ENCODE measurements at places on chromosomes 7 and 10. TPM values are rescaled to one million over a fixed set of nuclear protein-coding genes. Genes with fewer than 3 reads are reported as not detected.

DNA sequence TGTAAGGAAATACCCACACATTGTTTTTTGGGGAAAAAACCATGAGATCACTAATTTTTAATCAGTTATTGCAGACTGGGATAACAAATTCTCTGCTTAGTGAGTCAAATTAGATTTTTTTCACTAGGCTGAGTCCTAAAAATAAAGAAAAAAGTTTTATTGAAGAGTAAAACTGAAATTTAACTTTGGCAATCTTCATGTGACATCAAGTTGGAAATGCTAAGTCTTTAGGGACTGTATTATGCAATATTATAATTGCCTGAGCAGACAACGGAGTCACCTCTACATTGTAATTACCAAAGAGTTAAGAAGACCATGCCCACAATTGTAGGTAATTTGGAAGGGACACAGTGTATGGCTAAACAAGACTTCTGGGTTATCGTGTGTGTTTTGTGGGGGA, 2.2 kb upstream of the CLEC5A start:
- H3K4me3 ChIP-seq, result no peak overlapping the region
- H3K36me3 ChIP-seq, result no peaks in the 10 kb centered on the region
- no peak overlapping the region for H3K27ac ChIP-seq
- H3K4me1 ChIP-seq, result no peaks in the 10 kb centered on the region
- DNase-seq, result no peak
- no peaks in the 10 kb centered on the region for H3K27me3 ChIP-seq

- H3K27me3 ChIP-seq, result no peaks in the 10 kb centered on the region
- no peak for DNase-seq
- no peaks in the 10 kb centered on the region for H3K36me3 ChIP-seq
- no peaks in the 10 kb centered on the region for H3K4me1 ChIP-seq
- no peak overlapping the region for H3K4me3 ChIP-seq
- H3K27ac ChIP-seq, result no peak overlapping the region
Measured at GRCh38 chr7:101943889-101944600, 126.6 kb downstream of the CUX1 start.

- no peak for DNase-seq
- no peaks in the 10 kb centered on the region for H3K36me3 ChIP-seq
- H3K27me3 ChIP-seq, result peaks cover 7% of the 10 kb centered on the region
- no peaks in the 10 kb centered on the region for H3K4me1 ChIP-seq
- no peak overlapping the region for H3K4me3 ChIP-seq
- H3K27ac ChIP-seq, result no peak overlapping the region
Measured at GRCh38 chr7:134422008-134422407, 36.9 kb downstream of the AKR1B1 start.

Gene KAZALD1
- 0.35 TPM for total RNA-seq

Gene CALML3
- not detected for total RNA-seq

Gene ADAP1
- 13.0 TPM for total RNA-seq

DNA sequence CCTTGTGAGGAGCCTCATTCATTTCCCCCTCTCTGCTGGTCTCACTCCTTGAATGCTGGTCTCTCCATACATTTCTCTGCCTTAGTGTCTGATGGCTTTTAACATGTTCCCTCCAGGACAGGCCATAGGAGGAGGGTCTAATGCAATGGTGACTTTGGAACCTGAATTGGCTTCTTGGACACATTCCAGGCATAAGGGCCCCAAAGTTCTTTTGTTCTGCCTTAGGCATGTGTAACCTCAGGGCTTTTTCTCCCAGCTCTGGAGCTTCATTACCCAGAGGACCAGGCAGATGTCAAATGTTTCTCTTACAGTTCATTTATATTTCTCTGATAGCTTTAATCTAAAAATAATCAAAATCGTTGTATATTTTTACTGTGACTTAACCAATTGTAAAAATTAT, 162.6 kb downstream of the SDK1 start:
- no peak for DNase-seq
- peaks cover 26% of the 10 kb centered on the region for H3K4me1 ChIP-seq
- H3K36me3 ChIP-seq, result no peaks in the 10 kb centered on the region
- H3K27ac ChIP-seq, result no peak overlapping the region

- peaks cover 5% of the 10 kb centered on the region for H3K27me3 ChIP-seq
- no peak overlapping the region for H3K27ac ChIP-seq
- no peak for DNase-seq
Measured at GRCh38 chr7:150943453-150943814, 34.7 kb downstream of the KCNH2 start.

Gene STK31
- not detected for total RNA-seq

GRCh38 chr7:108863227-108863848, 293.7 kb downstream of the DNAJB9 start:
- no peaks in the 10 kb centered on the region for H3K27me3 ChIP-seq
- no peak for DNase-seq
- H3K36me3 ChIP-seq, result no peaks in the 10 kb centered on the region
- H3K4me1 ChIP-seq, result no peaks in the 10 kb centered on the region

GRCh38 chr7:150942001-150942590, 36.0 kb downstream of the KCNH2 start:
- no peaks in the 10 kb centered on the region for H3K36me3 ChIP-seq
- H3K27ac ChIP-seq, result no peak overlapping the region
- DNase-seq, result peak; percentile 73
- H3K4me1 ChIP-seq, result peaks cover 36% of the 10 kb centered on the region
- no peak overlapping the region for H3K4me3 ChIP-seq

Gene ANKRD30A
- total RNA-seq, result not detected

DNA sequence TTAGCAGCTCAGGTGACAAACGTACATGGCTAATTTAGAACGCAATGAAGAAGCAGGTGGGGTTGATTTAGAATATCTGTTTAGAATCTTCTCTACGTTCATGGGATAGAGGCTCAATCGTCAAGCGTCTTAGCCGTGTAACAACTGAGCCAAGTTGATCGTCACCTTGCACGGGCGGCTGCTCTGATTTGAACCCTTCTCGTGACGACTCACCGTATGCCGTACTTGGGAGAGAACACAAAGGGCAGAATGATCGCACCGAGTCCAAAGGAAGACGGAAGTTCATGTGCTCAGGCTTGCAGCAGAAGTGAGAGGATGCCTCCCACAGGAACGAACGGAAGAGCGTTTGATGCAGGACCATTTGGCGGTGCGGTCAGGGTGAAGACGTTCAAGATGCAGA, 108.3 kb upstream of the TCERG1L start:
- no peak overlapping the region for H3K4me3 ChIP-seq
- no peaks in the 10 kb centered on the region for H3K27me3 ChIP-seq
- no peaks in the 10 kb centered on the region for H3K36me3 ChIP-seq
- no peaks in the 10 kb centered on the region for H3K4me1 ChIP-seq

DNA sequence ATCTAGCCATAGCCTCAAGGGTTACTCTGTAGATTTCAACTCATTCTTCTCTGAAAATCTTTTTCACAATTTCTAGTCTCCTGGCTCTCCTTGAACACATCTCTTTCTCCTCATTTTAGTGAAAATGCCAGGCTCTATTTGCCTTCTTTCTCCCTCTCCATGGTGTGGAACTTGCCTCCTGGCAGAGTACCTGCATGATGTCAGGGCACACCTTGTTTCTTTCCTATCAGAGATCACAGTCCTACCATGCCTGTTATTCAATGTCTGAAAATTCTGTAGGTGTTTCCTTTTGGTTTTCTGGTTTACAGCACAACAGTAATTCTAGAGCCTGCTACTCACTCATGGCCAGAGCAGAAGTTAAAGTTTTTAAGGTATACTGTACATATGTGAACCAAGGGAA, 237.8 kb downstream of the ADK start:
- peaks cover 2% of the 10 kb centered on the region for H3K4me1 ChIP-seq
- DNase-seq, result no peak
- no peaks in the 10 kb centered on the region for H3K27me3 ChIP-seq

GRCh38 chr7:41628901-41629300, 74.0 kb downstream of the INHBA start:
- H3K36me3 ChIP-seq, result no peaks in the 10 kb centered on the region
- no peaks in the 10 kb centered on the region for H3K27me3 ChIP-seq

Gene KIAA1549
- total RNA-seq, result 0.33 TPM

GRCh38 chr10:97687785-97688781, 1.0 kb upstream of the AVPI1 start:
- H3K4me3 ChIP-seq, result peak overlapping the region; percentile 75
- H3K27me3 ChIP-seq, result peaks cover 5% of the 10 kb centered on the region
- no peak overlapping the region for H3K27ac ChIP-seq
- DNase-seq, result no peak
- H3K36me3 ChIP-seq, result no peaks in the 10 kb centered on the region
- peaks cover 17% of the 10 kb centered on the region for H3K4me1 ChIP-seq
